Right renal pelvis (tissue), 4 donors: ENCODE measurements at places on chromosomes 6 and 20. TPM values are rescaled to one million over a fixed set of nuclear protein-coding genes. Genes with fewer than 3 reads are reported as not detected.

GRCh38 chr6:14467591-14467990 is 350.0 kb downstream of the CD83 start:
- no peak for DNase-seq

- DNase-seq = no peak
Observed at GRCh38 chr6:87261534-87261933, 60.9 kb upstream of the SMIM8 start.

GRM1 gene
- polyA plus RNA-seq = 0.20 TPM

ULBP1 gene
- polyA plus RNA-seq = 2.1 TPM

DNA sequence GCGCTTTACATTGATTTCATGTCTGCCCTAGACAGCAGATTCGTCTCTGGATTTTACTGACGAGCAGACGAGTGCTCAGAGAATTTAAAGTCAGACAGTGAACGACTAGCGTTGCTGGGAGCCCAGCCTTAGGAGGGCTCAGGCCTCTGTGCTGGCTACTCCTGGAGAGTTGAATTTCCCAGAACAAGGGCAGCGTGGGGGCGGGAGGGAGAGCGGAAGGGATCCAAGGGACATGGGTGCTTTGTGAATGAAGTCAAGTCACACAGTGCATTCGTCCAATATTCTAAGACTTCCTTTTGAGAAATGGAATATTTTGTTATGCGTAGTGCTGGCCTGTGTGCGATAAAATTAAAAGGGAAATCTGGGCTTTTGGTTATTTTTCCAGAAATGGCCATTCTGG is 126.5 kb downstream of the MYLK4 start:
- no peak for DNase-seq
